ENCODE measurements at places on chromosomes 13 and 19.

DNA sequence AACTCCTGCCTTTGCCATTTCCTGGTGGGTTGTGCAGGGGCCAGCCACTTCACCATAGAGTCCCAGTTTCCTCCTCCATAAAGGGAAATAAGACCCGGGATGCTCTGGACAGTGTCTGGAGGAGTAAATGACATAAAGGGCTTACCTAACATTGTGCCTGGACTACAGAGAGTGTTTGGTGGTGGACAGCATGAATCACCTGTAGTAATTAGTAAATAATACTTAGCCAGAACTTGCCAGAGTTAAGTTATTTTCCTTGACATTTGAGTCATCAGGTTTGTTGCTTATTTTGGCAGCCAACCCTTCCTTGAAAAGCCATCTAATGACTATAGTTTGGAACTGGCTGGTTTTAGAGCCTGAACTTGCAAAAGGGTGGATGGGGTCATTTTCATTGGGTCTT lies 159.2 kb downstream of the SLC7A1 start:
- DNase-seq: no peak

GRCh38 chr13:51619614-51620013 lies 35.4 kb downstream of the WDFY2 start:
- DNase-seq: no peak

DNA sequence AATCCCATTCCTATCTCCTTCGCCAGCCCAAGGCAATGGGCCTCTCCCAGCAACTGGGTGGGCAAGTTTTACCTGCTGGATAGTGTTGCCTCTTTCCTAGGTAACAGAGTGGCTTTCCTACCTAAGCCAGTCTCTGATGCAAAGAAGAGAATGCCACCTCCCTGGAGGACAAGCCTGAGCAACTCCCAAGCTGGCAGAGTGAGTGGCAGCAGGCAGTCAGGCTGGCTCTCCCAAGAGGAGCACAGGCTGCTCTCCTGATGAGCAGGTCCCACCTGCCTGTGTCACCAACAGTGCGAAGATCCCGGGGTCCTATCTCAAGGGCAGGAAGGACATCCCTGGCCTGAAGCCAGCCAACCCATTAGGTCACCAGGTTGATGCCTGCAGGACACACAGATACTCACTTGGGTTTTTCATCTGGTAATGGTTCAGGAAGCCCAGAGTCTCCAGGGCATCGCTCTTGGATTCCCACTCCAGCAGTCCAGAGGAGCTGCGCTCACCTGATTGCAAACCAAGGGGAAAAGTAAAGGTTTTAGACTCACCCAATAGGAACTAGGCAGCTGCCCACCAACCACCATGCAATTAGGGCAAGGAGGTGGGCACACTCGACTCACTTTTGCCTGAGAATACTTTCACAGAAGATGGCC lies 5.5 kb upstream of the ECH1 start:
- no peak for DNase-seq

DNA sequence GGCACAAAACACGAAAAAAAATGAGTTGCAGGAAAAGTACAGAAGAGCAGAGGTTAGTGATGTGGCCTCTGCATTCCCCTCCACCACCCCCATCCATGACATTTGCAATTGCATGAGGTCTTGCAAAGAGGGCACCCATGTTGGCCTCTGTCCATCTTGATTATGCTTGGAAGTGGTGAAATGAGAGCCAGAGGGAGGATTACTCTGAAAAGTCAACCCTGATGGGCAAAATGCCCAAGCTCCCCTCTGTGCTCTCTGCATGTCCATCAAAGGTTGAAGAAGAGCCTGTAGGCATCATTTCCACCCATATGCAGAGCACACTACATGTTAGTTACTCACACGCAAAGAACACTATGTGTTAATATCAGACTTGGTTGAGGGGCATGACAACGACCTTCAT lies 71.4 kb downstream of the SLC15A1 start:
- DNase-seq: no peak

DNA sequence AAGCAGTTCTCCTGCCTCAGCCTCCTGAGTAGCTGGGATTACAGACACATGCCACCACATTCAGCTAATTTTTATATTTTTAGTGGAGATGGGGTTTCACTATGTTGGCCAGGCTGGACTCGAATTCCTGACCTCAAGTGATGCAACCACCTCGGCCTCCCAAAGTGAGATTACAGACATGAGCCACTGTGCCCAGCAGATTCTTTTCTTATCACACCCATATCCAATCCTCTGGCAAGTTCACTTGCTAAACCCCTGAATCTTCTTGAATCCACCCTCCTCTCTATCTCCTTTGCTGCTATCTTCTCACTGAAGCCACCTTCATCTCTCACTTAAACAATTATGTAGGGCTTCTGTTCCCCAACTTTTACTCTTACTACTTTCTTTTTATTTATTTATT lies 17.5 kb downstream of the TMEM143 start:
- DNase-seq: no peak

DNA sequence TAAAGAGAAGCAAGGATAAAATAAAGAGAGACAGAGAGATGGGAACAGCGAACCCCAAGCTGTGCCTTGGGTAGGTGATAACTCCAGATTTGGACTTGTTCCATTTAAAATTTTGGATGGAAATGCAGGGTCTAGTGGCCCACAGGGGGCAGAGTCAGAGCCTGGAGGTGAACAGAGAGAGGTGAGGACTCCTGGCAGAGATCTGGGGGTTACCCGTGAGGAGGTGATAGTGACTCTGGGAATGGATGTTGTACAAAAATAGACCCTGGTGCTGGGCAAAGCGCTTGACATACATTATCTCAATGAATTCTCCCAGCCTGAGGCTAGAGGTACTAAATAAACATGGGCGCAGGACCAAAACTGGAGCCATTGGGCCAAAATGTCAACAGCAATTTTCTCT lies 14.3 kb upstream of the DHRS12 start:
- DNase-seq: no peak

DNA sequence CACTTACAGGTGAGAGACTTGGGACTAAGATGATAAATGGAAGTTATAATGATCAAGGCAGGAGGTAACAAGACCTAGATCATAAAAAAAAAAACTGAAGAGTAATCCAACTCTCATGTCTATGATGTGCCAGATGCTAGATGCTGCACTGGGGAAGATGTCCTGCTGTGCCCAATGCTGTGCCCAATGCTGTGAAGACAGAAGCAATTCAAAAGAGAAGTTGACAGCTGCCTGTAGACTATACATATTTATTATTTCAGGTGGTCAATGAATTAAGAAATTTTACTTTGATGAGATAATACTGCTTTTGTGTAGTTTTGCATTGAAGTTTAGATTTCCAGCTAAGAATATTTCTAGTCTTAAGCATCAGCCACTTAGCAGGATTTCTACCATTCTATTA lies 21.5 kb downstream of the VWA8 start:
- no peak for DNase-seq

DNA sequence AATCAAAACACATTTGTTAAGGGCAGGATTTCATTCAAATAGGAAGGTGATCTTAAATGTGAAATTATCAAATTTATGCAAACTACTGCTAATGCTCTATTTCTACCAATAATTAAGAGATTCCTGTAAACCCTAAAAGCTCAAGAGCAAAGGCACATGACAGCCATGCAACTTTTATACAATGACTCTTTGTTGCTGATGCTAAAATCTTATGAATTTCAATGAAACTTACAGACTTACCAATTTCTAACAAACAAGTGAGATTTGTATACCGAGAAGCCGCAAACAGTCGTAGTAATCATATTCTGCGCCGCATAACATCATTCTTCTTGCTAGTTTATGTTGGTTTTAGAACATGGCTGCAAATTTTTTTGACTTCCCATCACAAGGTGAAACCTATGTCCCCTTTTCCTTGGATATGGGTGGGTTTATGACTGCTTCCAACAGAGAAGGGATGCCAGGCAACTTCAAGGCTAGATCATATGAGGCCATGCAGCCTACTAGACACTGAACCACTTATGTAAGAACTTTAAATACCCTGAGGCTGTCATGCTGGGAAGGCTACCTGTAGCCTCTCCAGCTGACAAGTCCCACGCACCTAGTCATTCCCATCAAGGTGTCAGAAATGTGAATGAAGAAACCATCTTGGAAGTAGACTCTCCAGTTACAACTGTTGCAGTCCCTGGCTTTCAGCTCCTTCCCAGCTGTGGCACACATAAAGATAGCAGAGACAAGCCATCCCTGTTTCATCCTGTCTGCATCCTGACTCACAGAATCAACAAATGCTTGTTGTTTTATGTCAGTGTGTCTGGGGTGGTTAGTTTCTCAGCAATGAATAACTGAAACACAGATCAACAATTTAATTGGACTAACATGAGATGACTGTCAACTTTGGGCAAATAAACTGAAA lies 42.0 kb downstream of the LNX2 start:
- no peak for DNase-seq

- DNase-seq: no peak
Measured at GRCh38 chr19:20103091-20103740, 25.4 kb downstream of the ZNF90 start.

- no peak for DNase-seq
Measured at GRCh38 chr13:37636701-37637100, 38.1 kb upstream of the POSTN start.

- no peak for DNase-seq
Measured at GRCh38 chr19:45800070-45800553, 7.5 kb upstream of the DMWD start.

DNA sequence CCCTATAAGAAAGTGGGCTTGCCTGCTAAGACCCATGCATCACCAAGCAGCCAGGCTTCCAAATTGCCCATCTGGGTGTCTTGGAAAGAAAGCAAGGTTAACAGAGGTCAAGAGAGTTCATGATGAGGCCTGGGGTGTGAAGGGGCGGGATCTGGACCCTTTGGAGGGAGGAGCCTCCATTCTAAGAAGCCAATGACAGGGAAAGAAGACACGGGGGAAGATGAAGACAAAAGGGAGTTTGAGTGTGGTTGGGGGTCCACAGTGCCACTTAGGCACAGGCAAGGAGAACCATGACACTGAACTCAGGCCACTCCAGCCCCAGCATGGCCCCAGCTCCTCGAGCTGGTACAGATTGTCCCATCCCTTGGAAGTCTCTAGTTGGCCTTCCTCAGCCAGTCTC lies 350.2 kb upstream of the TSHZ3 start:
- DNase-seq: no peak

DNA sequence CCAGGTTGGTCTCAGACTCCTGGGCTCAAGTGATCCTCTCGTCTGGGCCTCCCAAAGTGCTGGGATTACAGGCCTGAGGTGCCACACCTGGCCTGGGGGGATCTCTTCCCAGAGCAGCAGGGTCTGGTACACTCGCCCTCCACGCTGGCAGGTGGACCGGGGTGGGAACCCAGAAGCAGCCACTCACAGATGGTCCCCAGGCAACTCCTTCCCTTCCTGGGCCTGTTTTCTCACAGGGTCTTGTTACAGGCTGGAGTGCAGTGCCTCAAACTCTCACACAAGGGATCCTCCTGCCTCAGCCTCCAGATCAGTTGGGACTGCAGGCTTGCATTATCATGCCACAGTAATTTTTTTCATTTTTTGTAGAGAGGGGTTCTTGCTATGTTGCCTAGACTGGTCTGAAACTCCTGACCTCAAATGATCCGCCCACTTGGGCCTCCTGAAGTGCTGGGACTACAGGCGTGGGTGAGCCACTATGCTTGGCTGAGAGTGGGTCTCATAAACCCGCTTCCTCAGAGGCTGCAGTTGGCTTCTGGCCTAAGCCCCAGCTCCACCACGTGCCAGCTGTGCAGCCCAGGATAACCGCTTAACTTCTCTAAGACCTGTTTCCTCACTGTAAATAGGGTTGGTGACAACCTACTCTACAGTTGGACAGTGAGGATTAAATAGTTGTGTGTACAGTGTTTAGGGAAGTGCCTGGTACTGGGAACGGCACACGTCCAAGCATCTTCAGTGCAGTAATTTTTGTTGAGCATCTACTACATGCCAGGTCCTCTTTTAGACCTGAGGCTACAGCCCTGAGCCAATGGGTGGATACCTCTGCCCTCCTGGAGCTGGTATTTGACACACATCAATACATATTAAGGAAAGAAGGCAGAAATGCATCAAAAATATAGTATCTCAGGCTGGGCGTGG lies 871 bp upstream of the CCER2 start:
- no peak for DNase-seq

- no peak for DNase-seq
Measured at GRCh38 chr13:51222686-51223559, 725 bp downstream of the FAM124A start.

DNA sequence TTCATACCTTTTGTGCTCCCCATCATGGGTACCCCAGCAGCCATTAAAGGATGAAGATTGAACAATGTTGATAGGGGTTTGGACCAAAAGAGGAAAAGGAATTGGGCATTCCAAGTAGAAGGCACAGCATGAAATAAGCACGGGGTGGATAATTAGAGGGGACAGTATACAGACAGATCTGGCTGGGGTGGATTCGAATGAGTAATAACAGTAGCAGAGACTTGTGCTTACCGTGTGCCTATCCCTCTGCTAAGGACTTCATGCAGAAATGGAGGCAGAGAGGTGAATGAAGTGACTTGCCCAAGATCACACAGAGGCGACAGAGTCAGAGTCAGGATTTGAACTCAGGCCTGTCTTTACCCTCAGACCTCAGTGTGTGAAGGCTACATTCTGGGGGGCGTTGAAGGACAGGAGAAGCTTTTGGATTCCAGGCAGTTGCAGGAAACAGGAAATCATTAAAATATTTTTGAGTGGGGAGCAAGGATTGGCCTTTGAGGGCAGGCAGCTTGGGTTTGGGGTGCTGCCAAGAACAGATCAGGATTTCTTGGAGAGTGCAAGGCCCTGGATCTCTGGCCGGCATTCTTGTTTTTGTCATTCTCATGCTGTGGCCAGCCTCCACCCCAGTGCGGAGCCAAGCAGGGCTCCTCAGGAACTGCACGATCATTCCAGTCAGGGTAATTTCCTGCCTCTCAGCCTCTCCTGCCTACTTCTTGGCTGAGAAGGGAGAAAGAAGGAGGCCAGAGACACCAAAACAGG lies 18.7 kb downstream of the PAF1 start:
- DNase-seq: no peak

GRCh38 chr19:45524575-45525129 lies 17.4 kb downstream of the VASP start:
- DNase-seq: no peak

DNA sequence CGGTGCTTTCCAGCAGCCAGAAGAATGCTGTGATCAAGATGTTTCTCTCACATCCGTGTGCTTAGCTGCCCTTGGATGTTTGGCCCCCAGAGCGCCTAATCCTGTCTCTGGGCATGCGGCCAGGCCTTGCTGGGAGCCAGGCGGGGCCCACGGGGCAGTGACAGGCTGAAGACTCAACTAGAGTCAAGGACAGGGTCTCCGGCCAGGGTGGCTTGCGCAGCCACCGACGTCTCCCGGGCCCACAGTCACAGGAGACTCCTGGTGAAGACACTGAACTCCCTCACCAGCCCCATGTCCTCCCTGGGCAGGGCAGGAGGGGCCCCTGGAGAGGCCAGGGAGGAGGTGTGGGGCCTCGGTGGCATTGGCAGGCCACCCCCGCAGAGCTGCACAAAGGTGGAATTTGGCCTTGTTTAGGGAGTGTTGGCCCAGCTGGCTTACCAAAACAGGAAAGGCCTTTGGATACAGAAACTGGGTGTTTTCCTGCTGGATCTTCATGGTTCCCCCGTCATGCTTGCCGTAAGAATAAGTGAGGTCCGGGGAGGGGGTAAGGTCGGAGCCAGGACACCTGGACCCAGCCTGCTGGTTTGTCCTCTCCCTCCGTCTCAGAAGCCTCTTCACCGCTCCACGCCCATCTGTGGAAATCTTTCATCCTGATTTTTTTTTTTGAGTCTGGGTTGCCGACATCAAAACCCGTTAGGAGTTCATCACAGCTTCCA lies 10.0 kb upstream of the NDUFS7 start:
- DNase-seq: no peak

GRCh38 chr13:46039411-46040182 lies 12.9 kb downstream of the ZC3H13 start:
- no peak for DNase-seq

- DNase-seq: no peak
Measured at GRCh38 chr13:52361225-52361624, 44.7 kb downstream of the THSD1 start.

All from CD4-positive, alpha-beta T cell treated with Interleukin-15 for 4 hours (primary cell).